ENCODE measurements at places on chromosomes 6 and 20. TPM values are rescaled to one million over a fixed set of nuclear protein-coding genes. Genes with fewer than 3 reads are reported as not detected.

Gene CALHM4
- 0.13 TPM for polyA plus RNA-seq

Gene FOXQ1
- polyA plus RNA-seq = 4.2 TPM

Gene MDC1
- polyA plus RNA-seq = 38.7 TPM

Gene SLC22A23
- 24.7 TPM for polyA plus RNA-seq

- peak; percentile 16 for DNase-seq
These were observed 68.5 kb upstream of the TENT5A start for GRCh38 chr6:81820980-81821379.

DNA sequence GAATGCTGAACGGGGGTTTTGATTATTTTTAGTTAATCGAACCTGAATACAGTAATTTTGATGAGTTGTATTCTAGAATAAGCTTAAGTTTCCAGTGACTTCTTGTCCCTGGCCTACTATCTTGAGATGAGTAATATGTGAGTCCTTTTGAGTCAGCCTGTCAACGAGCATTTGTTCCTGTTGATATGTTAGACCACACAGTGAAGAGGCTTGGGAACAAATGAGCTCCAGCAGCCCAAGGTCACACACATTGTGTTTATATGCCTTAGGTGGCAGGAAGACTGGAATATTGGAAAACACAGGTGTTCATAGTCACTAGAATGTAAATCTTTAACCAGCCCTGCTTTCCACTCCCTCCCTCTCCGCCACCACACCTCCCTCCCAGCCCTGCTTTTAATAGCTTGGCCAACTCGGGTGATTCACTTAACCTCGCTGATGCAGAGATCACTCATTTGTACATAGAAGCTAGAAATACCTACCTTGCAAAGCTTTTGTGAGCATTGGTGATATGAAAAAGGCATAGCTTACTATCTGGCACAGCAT, 9.1 kb downstream of the SMPDL3A start:
- no peak for DNase-seq

- DNase-seq = no peak
These were observed 209.9 kb downstream of the LY86 start for GRCh38 chr6:6798448-6798860.

DNA sequence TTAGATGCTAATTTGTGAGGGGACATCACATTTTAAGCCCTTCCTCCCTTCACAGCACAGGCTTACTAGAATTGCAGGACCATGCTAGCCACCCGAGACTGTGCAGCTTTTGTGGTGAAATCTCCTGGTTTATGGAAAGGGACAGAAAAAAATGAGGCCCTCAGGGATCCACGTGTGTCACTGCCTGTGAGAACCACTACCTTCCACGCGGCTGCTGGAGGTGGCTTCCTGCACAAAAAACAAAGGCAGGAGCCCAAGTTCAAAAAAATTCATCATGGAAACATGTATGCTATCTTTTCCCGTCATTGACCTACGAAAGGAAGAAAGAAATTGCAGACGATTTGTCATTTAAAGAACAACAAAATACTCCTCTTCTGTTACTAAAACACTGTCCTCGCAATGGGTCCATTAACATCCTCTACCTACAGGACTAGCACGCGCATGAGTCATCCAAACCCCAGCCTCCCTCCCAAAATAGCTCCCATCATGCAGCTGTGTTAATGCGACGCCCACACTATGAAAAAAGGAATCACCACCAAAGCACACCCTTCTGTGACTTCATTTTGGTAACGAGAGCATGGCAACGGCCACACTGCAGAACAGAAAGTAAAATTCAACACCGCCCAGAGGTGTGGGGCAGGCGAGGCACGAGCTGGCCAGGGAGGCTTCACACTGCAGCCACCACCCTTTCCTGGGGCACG, 45.7 kb downstream of the RAMACL start:
- DNase-seq = no peak

GRCh38 chr6:73637404-73637803, 16.4 kb downstream of the SLC17A5 start:
- DNase-seq = no peak

DNA sequence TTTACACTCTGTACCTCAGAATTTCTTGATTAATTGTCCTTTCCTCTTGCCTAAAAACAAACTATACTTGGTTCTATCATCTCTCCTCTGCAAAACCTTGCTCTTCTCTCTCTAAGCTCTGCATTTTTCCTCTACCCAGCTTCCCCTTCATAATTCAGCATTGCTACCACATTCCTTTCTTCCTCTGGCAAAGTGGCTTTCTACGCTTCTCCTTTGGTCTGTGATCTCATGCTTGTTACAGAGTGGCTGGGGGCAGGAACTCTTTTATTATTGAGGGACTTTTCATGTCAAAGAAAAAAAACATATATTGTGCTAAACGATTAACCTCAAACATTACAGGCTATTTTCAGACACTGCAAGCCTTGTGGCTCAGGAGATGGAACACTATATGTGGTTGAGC, 333.3 kb upstream of the KCNQ5 start:
- no peak for DNase-seq

GRCh38 chr20:13736436-13737191, 48.1 kb downstream of the ESF1 start:
- peak; percentile 64 for DNase-seq

- DNase-seq = no peak
These were observed 1.0 kb upstream of the DUSP22 start for GRCh38 chr6:291204-291696.
